ENCODE measurements at places on chromosomes 7 and 10.
A peak's percentile ranks its signal among the peaks of the same experiment; 100 is the strongest.

- no peak for DNase-seq
Observed at GRCh38 chr10:97197030-97197500, 11.3 kb upstream of the SLIT1 start.

DNA sequence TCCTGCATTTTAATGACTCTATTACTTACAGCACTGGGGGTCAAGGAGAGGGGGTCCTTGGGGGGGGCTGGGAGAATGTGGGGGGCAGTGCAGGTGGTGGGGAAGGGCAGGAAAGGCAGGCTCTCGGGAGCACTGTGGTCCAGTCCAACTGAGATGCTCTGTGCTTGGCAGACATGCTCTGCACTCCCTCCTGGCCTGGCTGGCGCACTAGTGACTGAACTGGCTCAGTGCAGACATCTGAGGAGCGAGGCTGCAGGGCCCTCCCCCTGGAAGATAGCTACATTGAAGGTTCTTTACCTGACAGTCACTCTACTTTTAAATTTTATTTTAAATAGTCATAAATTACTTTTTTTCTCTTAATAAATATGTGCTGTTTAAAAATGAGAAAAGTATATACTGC, 105.7 kb downstream of the NEURL1 start:
- no peak for DNase-seq

DNA sequence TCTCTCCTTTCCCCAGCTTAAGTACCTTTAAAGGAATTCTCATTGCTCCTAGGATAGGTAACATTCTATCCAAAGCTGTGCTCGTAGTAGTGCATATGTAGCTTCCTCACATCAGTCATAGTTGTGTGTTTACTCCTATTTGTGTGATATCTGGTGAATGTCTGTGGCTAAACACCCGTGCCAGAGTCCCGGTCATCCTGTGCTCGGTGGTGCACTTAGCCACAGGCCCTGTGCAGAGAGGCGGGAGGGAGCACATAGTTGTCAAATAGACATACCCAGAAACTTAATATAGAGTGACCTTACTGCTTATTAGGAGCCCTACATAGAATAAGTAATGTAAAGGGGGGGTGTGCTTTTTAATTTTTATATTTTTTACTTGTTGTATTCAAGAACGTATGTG, 76.6 kb downstream of the RBM33 start:
- no peak for DNase-seq

DNA sequence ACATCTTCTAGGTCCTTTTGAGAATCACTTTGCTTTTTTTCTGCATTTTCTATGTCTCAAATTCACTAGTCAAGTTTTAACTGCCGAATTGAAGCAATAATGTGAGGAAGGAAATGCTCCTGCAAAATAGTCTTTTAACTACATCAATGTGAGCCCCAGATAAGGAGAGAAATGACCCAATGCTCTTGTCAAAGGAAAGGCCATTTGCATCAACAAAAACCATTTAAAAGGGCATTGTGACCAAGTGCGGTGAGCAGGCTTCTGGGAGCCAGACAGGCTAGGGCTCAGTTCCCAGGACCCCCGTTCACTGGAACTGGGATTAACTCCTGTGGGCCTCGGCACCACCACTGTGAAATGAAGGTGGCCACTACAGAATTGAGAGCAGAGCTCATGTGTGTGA, 127.9 kb upstream of the EEPD1 start:
- DNase-seq = no peak

DNA sequence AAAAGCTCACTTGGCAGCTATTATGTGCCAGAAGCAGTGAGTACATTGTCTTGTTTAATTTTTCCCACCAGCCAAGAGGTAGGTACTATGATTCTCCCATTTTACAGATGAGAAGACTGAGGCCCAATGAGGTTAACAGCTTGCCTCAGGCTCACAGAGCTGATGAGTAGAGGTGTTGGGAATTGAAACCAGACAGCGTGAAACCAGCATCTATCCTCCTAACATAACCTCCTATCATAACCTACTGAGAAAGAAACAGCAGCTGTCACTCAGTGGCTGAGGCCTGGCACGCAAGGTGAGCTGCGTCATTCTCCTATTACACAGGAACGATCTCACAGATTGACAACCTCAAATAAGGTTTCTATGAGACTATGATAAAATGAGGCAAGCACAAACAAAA, 6.2 kb downstream of the PYROXD2 start:
- no peak for DNase-seq

DNA sequence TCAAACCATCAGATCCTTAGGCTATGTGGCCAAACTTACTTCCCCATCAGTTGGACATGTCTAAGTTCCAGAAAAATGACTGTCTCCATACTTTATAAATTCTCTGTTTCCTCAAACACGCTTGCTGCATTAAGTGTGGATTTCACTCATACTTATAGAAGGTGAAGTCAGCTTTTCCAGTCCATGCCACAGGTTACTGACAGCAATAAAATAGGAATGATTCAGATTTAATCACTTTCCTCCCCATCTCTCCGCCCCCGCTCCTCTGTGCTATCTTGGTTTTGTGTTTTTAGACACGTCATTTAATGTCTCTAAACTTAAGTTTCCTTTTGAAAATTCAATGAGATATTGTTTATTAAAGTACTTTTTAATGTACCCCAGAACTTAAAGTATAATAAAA, 1098.0 kb upstream of the C7orf33 start:
- DNase-seq = peak; percentile 64

DNA sequence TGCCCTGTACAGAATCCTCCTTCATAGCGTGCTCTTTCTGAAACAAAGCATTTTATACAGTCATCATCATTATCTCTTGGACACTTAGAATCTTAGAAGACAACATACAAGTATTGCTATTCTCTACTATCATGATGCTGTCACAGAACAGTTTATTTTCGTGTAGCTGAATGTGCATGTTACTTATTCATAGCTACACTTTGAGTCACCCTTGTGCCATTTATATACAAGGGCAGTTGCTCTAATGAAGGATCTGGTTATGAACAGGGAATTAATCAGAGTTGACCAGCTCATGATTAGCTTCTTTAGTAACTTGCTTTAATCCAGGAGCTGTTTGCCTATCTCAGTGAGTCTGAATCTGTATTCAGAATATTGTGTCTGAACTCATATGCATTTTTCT, 11.2 kb downstream of the CASP2 start:
- DNase-seq = peak; percentile 46

DNA sequence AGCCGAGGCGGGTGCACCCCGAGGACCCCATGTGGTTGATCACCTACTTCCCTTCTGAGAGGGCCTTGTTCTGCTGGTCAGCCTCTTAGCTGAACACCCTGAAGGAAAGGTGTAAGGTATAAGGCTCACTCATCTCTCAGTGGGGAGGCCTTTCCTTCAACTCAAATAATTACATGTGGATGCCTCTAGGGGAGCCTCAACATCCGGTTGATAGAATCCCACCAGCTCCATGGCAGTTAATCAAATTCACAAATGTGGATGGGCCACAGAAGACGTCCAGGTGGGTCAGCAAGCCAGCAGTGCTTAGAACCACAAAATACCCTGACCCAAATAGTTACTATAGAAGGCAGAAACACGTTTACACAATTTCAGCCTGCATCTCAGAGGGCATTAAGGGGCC, 37.7 kb upstream of the ZNF32 start:
- no peak for DNase-seq

DNA sequence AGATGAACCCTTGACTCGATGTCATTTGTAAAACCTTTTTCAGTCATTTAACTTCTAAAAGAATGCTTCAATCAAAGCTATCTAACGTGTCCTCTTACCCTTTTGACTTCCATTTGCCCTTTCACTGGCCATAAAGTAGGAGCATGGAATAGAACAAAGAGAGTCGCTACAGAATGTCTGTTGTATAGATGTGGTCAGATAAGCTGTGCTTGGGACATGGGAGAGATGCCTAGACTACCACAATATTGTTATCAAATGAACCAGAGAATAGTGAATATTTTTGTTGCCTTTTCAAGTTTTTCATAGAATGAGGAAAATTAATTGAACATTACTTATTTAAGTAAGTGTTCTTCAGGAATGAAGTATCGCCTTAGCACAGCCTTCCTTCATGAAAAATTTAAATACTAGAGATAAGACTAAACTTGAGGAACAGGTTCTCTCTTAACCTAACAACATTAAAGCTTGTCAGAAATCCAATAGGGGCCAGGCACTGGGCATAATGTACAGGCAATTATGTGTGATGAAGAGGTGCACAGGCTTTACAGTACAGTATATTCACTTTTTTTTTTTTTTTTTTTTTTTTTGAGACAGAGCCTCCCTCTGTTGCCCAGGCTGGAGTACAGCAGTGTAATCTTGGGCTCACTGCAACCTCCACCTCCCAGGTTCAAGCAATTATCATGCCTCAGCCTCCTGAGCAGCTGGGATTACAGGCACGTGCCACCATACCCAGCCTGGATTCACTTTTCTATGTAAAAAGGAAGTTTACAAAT, 7.5 kb upstream of the KMT2E start:
- DNase-seq = no peak

GRCh38 chr7:144038887-144039286, 9.9 kb upstream of the OR2A5 start:
- no peak for DNase-seq

GRCh38 chr10:10830293-10830986, 187.2 kb upstream of the CELF2 start:
- DNase-seq = peak; percentile 91

GRCh38 chr10:7306616-7307015, 104.2 kb downstream of the SFMBT2 start:
- DNase-seq = no peak

- DNase-seq = no peak
Observed at GRCh38 chr7:16532272-16532671, 5.6 kb downstream of the LRRC72 start.

GRCh38 chr7:138500892-138501291, 40.8 kb downstream of the TRIM24 start:
- DNase-seq = no peak

DNA sequence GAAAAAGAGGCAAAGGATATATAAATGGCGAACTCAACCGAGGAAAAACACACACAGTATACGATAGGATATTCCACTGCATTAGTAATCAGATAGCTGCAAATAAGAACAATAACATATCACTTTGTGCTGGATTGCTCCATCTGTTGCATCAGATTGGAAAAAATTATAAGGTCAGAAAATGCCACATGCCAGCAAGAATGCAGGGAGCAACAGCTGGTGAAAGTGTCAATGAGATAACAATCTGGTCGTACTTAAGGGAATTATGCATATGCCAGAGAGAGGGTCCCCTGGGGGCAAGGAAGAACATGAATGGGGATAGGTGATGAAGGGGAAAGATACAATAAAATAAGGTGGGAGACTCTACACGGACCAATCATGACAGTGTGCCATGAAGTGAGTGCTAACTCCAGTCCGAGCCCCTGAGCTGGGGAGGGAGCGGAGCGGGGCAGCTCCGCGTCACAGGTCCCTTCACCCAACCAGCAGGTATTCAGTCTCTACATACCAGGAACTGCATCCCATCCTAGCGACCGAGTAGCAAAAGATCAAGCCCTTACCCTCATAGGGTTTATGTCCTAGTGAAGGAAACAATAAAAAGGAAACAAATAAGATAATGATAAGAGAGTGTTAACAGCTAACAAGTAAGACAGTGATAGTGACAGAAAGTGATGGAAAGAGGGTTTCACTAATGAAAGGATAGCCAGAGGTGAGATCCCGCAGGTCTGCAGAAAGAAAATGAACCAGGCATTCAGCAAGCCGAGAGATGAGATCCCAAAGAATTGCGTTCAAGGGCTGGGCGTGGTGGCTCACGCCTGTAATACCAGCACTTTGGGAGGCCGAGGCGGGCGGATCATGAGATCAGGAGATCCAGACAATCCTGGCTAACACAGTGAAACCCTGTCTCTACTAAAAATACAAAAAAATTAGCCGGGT, 9.4 kb downstream of the MPP7 start:
- DNase-seq = no peak

DNA sequence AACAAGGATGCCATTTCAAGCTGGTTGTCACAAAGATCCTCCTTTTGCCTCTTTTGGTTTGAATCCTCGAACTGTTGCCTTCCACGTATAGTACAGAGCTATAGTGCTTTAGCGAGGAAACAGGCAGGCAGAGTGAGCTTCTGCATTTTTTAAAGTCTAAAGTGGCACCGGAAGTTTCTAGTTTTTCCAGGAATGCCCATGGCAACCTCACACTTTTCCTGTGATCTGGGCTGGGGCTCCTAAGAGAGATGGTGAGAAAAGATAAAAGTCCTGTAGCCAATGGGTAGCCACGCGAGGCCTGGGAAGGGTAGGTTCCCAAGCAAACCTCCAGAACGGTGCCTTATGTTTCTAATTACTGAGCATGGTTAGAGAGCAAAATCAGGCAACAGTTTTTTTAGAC, 76.7 kb downstream of the CALD1 start:
- peak; percentile 67 for DNase-seq

GRCh38 chr7:30863706-30864035, 48.0 kb upstream of the AQP1 start:
- peak; percentile 20 for DNase-seq

DNA sequence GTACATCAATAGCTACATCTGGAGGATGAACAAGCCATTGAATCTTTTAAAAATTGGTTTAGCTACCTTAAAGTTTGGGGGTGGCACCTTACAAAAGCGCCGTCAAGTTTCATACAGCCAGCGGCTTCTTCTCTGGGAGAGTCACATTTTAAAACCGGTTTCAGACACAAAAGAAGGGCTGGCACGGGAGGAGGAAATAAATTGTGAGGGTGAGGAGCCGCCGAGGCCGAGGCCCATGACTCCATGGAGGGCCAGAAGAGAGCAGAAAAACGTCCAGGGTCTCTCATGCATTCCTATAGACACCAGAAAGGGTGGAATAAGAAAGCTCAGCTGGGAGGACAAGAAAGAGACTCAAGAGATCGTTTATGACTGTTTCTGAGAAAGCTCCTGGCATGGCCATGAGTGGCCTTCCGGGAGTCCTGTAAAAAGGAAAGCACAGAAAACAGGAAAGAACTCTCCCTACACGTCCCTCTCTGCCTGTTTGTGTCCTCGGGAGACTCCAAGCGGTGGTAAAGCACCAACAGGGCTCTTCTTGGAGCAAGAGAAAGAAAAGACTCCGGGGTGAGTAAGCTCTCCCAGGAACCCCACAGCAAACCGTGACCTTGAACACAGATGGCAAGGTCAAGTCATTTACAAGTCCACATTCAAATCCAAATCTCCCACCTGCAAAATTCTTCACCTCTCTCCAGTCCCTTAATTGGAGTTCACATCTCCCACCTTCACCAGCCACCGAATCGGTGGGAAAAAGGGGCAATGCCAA, 1.8 kb downstream of the FRAT2 start:
- DNase-seq = peak; percentile 78

Data from fibroblast of skin of back (primary cell).